ENCODE measurements at places on chromosomes 11 and 22. TPM values are rescaled to one million over a fixed set of nuclear protein-coding genes. Genes with fewer than 3 reads are reported as not detected.

The ZDHHC8 gene
- 82.4 TPM for total RNA-seq

The C11orf91 gene
- total RNA-seq, result 0.65 TPM

The ACTN3 gene
- total RNA-seq, result 0.11 TPM

The ZNF70 gene
- 18.2 TPM for total RNA-seq

The BDNF gene
- 7.1 TPM for total RNA-seq

The MS4A15 gene
- total RNA-seq, result 0.13 TPM

The NXF1 gene
- 111 TPM for total RNA-seq
